ENCODE measurements at places on chromosomes 4 and X.

DNA sequence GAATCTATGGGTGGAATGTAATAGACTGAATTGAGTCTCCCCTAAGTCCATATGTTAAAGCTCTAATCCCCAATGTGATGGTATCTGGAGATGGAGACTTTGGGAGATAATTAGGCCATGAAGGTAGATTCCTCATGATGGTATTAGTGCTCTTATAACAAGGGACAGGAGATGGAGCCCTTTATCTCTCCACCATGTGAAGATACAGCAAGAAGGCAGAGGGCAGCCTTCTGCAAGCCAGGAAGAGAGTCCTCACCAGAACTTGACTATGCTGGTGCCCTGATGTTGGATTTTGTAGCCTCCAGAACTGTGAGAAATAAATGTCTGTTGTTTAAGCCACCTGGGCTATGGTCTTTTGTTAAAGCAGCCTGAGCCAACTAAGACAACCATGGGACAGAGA, 76.4 kb upstream of the F8A3 start:
- DNase-seq = no peak

- DNase-seq = no peak
Measured at GRCh38 chrX:57211906-57212305, 74.6 kb upstream of the FAAH2 start.

GRCh38 chr4:15037923-15038541, 35.8 kb downstream of the CPEB2 start:
- DNase-seq = no peak

- no peak for DNase-seq
Measured at GRCh38 chr4:128286474-128287058, 1.0 kb downstream of the PGRMC2 start.

GRCh38 chrX:154512879-154513553, 3.0 kb downstream of the FAM3A start:
- no peak for DNase-seq

DNA sequence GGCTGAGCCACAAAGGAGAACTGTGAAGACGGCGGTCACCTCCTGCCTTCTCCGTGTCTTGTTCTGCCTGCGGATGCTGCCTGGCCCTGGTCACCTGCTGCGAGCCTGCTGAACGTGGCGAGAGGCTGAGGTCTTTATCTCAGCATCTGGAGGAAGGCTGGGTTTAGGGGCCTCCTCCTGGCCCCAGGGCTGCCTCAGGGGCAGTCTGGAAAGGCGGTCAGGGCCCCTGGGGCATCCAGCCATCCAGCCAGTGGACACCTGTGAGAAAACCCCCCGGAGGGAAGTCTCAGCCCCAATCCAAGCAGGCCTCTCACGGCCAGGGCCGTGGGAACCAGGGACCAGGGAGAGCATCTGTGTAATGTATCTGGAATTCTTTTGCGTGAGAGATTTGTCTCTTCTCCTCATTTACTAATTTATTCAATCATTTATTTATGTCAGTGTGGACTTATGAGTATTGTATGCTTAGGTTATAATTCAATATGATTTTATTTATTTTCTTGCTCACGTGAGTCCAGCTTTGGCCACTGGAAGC, 11.3 kb downstream of the PDE6B start:
- no peak for DNase-seq

DNA sequence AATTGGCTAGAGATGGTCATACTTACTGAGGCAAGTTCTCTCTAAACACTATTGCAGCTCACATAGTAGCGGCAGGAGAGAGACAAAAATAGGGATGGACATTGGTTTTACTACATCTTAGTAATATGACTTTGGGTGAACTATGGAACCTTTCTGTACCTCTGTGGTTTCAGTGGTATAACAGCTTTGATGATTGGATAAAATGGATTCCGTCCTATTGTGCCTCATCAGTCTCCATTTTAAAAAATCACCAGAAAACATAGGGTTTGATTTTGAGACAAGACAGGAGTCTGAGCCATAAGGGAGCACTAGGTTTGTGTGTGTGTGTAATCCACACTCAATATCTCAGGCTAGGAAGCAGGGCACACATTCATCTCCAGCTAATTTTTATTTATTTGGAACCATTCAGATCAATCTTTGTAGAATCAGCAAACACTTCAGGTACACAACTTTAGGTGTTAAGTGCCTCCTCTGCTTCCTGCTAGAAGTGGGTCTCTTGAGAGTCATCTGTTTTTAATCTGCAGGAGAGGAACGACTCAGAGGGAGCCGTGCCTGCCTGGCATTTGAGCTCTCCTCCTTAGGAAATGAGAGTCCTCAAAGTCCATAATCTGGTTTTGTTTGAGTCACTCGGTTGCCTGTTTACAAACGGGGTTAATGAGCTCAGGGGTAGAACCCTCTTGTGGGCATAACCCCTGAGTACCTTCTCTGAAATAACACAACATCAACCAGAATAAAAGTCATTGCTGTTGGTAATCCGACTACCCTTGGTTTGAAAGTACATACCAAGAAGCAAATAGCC, 238.5 kb upstream of the BOD1L1 start:
- no peak for DNase-seq

DNA sequence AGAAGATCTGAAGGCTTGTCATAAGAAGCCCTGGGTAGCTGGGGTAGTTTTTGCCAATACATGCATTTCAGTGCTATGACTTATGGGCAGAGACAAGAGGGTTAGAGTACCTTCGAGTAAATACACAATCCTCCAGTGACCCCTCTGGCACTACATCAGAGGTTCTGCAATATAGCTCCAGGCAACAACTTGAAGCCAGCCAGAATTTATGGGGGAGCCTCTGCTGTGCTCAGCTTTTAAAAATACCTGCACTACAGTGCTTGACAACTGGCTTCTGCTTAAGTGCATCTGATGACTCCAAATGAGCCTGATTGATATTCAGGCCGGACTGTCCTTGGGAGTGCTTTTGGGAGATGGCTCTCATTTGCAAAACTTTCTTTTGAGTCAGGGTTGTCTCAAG, 44.9 kb upstream of the SMAD1 start:
- DNase-seq = no peak

DNA sequence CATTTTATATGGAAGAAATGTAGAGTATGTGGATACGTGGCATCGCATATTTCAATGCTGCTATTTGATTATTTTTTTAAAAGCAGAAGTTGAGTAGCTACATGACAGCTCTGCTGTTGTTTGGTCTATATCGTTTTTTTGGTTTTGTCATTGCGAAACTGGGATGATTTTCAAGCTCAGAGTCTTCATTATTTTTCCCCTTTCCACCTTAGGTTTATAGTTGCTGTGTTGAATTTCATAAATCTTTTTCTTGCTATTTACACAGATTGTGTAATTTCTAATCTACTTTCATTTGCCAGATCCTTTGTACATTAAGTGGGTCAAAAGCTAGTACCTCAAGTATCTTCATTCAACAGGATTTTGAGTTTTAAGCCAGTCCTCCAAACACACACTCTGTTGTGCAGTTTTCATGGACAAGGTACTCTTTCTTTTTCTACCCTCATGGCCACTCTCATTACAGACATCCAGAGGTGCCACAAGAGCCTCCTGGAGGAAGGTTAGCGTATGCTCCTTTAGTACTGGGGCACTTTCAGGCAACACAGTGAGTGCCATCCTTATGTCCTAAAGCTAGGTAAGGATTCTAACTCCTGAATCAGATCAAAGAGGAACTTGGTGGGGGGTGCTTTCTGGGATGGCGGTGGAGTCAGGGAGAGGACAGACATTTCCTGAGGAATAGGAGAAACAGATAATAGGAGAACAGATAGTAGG, 123.2 kb downstream of the FHIP1A start:
- no peak for DNase-seq

- DNase-seq = no peak
Measured at GRCh38 chr4:162457071-162457865, 293.5 kb upstream of the FSTL5 start.

DNA sequence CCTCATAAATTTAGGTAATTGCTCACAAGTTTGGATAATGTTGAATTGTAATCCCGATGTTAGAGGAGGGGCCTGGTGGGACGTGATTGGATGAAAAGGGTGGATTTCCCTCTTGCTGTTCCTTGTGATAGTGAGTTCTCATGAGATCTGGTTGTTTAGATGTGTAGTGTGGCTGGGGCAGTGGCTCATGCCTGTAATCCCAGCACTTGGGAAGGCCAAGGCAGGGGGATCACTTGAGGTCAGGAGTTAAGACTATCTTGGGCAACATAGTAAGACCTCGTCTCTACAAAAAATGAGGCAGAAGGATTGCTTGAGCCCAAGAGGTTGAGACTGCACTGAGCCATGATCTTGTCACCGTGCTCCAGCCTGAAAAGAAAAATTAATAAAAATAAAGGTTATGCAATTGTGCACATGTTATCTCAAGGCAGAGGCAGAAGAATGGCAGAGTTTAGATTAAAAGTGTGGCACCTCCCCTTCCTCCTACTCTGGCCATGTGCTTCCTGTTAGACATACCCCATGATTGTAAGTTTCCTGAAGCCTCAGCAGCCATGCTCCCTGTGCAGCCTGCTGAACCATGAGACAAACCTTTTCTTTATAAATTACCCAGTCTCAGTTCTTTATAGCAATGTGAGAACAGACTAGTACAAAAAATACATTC, 36.5 kb downstream of the ERVMER34-1 start:
- no peak for DNase-seq

DNA sequence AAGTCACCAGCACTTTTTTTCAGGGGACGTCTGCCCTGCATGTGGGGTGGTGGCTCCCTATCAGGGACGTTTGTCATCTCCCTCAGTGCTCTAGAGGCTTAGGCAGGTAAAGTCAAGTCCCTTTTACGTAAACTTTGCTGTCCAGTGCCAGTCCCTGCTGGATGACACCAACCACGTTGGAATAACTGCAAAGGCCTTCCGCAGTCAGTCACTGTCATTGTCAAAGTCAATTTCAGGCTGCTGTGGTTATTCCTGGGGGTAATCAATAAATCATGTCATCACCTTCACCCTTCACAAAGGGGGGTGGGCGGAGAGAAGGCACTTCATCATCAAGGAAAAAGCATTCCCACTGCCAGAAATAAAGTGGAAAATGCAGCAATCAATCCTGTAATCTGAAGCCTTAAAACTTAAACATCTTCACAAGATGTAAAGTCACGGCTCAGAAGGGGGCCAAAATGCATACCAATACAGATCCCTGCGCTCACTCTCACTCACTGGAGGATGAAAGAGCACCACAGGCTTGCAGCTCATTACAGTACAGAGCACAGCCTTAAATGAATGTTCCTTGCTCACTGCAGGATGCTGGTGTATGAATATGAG, 56.2 kb downstream of the CLDN22 start:
- DNase-seq = no peak

DNA sequence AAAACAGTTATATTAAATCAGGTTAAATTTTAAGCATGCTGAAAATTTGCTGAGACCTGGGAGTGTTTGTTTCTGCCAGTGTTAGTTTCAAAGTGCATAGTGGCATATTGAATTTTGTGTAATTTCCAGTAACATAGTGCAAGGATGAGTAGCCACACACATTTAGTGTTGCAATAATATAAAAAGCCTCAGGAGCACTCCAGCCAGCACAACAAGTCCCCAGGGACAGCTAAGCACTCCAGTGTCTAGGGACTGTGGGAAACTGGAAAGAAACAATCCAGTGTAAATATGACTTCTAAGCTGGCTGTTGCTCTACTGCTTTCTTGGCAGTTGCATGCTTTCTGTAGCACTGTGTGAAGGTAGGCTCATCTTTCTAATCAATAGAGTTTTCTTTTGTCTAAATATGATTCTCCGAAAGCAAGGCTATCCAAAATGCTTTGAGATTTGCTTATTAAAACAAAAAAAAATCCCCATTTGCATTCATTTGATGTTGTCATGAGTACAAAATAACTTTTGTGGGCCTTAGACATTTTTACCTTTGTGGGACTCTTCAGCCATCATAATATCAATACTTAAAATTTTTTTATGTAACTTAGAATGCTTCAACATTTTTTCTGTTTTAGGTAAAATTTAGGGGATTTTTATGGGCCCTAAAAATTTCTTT, 24.2 kb upstream of the CXCL2 start:
- DNase-seq = no peak

DNA sequence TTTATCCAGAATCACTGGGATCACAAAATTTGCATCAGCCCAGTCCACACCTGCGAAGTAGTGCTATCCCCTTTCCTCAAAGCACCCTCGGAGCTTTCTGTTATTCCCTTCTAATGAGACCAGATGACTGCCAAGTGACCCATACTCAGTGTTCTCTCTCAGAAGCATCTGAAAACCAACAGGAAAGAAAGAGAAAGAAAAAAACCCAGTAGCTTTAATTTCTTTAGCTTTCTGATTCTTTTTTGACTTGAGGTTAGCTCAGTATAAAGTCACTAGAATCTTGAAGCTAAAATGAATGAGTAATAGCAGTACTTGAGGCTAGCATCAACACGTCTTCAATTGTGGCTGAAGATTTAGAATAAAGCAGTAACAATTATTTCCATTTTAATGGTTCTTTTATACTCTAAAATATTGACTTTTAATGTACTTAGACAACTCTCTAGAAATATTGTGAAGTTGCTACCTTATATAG, 124.4 kb downstream of the ANK2 start:
- no peak for DNase-seq

GRCh38 chrX:69178592-69178991, 13.3 kb upstream of the PJA1 start:
- DNase-seq = no peak

DNA sequence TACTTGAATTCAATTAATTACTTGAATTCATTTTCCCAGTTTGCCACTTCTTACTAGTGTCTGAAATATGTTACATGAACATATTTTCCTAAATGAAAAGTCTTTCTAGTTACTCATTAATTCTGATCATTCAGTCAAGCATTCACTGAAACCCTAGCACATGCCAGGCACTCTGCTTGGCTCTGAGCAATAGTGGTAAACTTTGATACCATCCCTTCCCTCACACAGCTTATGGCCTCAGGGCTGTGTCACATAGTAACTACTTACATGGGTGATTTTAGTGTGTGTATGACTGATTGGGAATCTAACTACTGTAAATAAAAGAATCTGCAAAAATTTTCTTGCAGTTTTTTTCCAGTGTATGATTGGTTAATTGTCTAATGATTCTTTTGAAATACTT, 32.7 kb downstream of the METAP1 start:
- DNase-seq = no peak

DNA sequence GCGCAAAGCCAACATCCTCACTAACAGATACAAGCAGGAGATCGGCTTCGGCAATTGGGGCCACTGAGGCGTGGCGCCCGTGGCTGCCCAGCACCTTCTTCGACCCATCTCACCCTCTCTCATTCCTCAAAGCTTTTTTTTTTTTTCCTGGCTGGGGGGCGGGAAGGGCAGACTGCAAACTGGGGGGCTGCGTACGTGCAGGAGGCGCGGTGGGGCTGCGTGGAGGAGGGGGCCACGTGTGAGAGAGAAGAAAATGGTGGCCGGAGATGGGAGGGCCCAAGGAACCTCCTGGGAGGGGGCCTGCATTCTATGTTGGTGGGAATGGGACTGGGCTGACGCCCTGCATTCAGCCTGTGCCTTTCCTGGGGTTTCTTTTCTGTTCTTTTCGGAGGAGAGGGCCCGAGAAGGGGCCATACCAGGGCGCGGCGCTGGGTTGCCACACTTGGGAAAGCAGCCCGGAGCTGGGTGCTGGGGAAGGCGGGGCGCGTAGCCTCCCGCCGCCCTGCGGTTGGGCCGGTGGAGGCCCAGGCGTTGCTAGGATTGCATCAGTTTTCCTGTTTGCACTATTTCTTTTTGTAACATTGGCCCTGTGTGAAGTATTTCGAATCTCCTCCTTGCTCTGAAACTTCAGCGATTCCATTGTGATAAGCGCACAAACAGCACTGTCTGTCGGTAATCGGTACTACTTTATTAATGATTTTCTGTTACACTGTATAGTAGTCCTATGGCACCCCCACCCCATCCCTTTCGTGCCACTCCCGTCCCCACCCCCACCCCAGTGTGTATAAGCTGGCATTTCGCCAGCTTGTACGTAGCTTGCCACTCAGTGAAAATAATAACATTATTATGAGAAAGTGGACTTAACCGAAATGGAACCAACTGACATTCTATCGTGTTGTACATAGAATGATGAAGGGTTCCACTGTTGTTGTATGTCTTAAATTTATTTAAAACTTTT, 4.5 kb downstream of the MID1IP1 start:
- peak; percentile 20 for DNase-seq

Measured in WERI-Rb-1 (cell line).